Activated CD4-positive, alpha-beta T cell treated with anti-CD3 and anti-CD28 coated beads for 4 hours (primary cell): ENCODE measurements at places on chromosomes 13 and 19.

- no peak for DNase-seq
Observed at GRCh38 chr19:5104871-5105351, 136.0 kb downstream of the KDM4B start.

DNA sequence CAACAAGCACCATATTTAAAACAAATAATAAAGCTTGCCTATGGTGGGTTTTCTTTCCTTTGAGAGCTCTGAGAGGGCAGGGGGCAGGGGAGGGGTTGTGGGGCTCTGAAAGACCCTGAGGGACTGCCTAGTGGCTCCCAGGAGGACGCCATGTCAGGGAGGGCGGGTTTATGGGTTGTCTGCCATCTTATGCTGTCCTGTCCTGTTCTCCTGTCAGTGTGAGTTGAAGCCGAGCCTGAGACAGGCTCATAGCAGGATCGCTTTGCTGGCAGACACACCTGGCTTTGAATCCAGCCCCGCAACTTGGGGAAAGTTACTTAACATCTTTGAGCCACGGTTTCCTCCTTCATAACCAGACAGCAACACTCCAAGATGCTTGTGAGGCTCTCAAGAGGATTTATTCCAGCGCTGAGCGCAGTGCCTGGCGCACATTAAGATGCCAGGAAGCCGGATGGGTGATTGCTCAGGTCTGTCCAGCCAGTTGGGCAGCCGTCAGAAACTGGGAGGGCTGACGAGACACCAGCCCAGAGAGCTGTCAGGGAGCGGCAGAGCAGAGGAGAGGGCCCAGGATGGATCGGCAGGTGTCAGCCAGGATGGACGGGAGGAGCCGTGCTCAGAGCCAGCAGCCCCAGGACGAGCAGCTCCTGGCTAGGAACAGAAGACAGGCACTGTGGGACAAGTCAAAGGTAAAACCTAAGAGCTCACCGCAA is 36.8 kb upstream of the C1QTNF9 start:
- DNase-seq: no peak

GRCh38 chr13:97798836-97799235 is 154.6 kb upstream of the IPO5 start:
- DNase-seq: no peak

DNA sequence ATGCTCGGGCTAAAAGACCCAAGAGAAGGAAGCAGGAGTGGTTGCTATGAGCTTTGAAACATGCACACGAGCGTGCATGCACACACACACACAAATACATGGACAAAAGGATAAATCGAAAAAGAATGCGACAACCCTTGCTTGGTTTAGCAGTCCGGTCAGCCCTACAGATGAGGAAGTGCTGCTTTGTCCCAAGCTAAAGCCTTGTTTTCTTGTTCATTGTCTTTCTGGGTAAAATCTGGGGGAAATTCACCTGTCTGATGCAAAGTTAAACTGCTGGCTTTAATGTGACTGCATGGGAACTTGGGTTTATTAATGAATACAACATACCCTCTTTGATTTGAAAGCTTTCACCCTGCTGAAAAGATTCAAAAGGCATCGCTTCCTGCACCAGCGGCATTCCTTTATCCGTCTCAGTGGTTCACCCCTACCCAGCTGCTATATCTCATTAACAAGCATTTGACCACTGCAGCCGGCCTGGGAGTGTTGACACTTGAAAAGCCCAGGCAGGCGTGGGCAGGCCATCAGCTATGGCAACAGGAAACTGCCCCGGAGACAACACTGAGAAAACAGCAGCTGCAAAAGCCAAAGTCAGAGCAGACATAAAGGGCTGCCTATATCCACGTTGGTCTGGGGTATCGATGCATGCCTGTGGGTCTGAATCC is 301.7 kb downstream of the NDFIP2 start:
- DNase-seq: no peak

- DNase-seq: no peak
Observed at GRCh38 chr19:1162404-1163282, 11.4 kb downstream of the SBNO2 start.

- DNase-seq: no peak
Observed at GRCh38 chr13:33194820-33195692, 90.5 kb downstream of the STARD13 start.

DNA sequence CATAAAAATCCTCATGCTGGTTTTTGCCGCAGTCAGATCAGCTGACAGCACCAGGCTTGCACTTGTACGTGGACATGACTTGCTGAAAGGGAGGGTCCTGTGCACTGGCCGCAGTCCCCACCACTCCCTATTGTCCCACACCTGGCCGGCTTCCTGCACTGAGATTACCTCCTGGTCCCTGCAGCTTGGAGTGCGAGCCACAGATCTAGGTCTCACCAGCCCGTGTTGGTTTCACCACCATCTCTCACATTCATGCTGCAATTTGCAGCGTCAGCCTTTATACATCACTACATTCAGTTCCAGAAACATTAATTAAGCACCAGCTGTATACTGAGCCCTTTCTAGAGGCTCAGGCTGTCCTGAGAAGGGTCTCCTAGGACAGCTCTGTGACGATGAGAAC is 15.0 kb upstream of the CD22 start:
- no peak for DNase-seq

DNA sequence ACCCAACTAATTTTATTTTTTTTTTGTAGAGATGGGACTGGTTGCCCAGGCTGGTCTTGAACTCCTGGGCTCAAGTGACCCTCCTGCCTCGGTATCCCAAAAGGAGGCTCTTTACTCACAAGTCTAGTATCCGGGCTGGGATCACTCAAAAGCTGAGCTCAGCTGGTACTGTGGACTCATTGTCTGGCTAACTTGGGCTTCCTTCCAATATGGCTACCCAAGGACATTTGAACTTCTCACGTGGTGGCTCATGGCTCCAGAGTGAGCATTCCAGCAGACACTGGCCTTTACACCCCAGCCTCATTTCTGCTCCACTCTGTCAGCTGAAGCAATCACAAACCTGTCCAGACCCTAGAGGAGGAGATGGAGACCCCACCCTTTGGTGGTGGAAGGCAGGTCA is 28.9 kb downstream of the HPN start:
- no peak for DNase-seq

DNA sequence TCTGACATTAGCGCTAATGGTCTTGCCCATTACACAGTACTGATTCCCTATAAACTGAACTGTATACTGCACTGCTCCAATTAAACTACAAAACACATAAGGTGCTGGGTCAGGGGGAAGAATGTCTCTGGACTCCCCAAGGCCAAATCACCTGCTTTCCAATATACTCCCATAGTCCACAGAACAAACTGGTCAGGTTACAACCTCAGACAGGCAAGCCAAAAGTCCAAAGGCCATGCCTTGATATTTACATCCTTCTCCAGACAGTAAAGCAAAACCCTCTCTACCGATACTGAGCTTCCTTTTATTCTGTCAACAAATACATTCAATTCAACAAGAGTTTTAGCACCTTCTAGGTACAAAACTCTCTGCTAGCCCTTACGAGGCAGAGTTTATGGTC is 8.9 kb downstream of the ZNF541 start:
- DNase-seq: no peak

DNA sequence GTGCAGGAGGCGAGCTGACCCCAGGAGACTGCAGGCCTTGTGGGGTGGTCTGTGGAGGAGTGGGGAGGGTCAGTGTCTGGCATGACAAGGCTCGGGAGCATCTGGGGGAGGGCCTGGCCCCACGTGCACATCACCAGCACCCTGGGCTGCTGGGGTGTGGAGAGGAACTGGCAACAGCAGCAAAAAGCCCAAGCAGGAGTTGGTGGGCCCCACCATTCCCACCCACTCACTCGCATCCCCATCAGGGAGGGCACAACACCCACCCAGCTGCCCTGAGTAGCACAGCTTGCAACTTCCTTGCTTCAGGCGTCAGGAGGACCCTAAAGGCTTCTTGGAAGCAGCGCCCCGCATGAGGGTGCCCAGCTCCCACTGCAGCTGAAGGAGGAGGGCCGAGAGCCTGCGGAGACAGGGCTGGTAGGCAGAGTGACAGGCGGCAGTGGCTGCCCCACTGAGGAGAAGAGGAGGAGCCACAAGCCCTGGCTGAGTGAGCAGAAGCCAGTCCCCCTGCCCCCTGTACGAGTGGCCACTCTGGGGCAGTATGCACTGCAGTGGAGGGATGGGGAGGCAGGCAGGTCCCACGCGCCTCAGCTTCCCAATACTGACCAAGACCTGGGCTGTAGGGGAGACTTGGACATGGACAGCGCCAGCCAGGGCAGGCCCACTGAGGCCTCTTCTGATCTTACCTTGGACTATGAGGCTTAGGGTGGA is 26.5 kb downstream of the ELL start:
- no peak for DNase-seq

DNA sequence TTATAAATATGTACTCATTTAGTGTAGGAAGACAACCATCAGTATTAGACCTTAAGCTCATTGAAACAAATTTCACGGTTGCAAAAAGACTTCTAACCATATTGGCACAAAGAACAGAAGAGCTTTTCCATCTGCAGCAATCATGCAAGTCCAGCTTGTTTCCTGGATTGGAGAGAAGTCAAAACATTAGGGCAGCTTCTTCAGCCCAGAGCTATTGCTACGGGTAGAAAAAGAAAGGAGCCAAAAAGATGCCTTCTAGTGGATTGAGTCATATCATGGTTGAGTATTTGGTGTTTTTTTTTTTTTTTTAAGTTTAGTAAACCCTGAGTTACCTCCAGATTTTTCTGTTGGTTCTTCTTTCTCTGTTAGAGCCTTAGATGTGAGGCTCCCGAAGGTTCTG is 99.8 kb downstream of the WDFY2 start:
- DNase-seq: no peak

DNA sequence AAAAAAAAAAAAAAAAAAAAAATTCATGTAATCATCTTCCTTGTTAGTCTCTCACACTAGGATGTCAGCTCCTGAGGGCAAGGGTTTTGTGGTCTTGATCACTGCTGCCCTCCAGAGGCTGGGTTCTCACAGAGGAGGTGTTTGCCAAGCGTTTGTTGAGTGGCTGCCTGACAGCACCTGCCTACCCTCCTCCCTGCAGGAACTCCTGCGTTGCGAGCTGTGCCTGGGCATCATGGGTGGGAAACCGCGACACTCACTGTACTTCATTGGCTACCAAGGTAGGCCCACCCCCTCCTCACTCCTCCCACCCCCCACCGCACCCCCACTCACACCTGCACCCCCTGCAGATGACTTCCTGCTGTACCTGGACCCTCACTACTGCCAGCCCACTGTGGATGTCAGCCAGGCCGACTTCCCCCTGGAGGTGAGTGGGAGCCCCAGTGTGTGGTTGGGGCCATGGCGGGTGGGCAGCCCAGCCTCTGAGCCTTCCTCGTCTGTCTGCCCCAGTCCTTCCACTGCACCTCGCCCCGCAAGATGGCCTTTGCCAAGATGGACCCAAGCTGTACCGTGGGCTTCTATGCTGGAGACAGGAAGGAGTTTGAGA is 8.1 kb downstream of the ATG4D start:
- DNase-seq: peak; percentile 42

DNA sequence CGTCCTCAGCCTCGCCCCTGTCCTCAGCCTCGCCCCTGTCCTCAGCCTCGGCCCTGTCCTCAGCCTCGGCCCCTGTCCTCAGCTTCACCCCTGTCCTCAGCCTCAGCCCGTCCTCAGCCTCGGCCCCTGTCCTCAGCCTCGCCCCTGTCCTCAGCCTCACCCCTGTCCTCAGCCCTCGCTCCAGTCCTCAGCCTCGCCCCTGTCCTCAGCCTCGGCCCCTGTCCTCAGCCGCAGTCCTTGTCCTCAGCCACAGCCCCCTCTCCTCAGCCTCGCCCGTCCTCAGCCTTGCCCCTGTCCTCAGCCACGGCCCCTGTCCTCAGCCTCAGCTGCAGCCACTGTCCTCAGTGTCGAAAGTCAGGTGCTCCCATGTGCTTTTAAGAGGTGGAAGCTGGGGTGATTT is 10.5 kb downstream of the C13orf46 start:
- no peak for DNase-seq

GRCh38 chr13:33139780-33140535 is 123.7 kb downstream of the KL start:
- no peak for DNase-seq

- DNase-seq: no peak
Observed at GRCh38 chr19:56840451-56841192, at the start of the genes PEG3 and ZIM2. Gene PEG3, minus strand, starts transcription at chr19:56840726. Its CDS starts 16,071 bp downstream, at chr19:56824655. Gene ZIM2, minus strand, starts transcription at chr19:56840726. Its CDS starts 16,449 bp downstream, at chr19:56824277.

DNA sequence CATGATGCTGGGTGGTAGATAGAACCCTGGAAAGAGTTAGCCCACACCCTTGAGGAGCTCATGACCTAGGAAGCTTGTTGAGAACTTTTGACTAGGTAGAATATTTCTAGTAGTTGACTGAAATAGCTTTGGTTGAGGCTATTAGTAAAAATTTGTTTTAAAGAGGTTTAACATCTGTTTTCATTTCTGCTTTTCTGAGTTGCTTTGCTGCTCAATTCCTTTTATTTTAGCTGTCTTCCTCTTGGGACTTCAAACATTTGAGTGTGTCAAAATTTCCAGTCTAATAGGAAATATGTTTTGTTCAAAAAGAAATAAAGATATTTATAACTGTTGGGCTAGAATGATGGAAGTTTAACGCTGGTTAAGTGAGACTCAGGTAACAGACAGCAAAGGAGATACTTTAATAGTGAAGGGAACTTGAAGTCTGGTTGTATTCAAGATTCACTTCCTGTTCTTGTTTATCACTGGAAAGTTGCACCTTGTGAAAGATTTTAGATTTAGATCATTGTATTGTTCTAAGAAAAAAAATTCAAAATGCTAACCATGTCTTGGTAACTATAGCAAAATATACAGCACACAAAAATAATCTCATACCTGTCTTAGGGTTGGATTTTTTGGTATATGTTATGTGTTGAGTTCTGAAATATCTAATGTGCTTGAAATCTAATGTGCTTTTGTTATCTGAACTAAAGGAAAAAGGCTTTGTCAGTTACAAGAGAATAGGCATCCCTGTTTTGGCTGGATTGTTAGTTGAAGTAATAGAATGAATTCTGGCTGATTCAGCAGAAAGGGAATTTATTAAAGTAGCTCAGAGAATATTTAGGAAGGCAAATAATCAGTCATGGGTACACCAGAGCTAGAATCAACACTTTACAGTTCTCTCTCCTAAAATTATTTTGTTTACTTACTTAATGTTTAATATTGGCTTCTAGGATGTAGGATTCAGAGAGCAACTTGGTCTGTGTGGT is 24.4 kb upstream of the GPR18 start:
- DNase-seq: no peak

- DNase-seq: no peak
Observed at GRCh38 chr19:14616407-14616806, 33.5 kb downstream of the CLEC17A start.

GRCh38 chr13:32253911-32254399 is 61.2 kb downstream of the ZAR1L start:
- no peak for DNase-seq

- peak; percentile 82 for DNase-seq
Observed at GRCh38 chr19:4914736-4915501, 5.6 kb downstream of the UHRF1 start.

DNA sequence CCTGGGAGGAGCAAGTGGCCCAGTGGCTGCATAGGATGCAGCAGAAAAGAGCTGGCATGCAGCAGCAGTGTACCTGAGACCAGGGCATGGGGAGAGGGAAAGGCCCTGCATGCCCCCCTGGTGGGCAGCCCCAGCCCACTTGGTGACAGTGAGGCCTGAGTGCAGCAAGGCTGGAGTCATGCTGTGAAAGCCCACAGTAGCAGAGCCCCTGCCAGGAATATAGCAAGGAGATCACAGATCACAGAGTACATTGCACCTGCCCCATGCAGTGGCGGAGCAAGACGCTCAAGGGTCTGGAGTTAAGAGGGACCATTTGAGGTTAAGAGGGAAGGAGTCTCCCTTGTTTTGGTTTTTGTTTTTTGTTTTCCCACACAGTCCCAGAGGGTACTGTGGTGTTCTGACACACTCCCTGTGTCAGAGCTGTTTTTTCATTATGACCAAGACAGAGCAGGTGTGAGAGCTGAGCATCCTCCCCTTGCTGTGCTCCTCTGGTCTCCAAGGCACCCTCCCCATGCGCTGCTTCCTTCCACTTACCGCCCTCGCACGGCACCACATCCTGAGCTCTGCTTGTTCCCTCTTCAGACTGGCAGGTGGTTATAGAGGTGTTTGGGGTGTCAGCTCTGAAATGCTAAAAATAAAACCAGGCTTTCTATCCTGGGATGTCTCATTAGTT is 85.0 kb upstream of the UBL3 start:
- DNase-seq: peak; percentile 53
